ENCODE measurements at places on chromosomes 3 and 15. TPM values are rescaled to one million over a fixed set of nuclear protein-coding genes. Genes with fewer than 3 reads are reported as not detected.

DNA sequence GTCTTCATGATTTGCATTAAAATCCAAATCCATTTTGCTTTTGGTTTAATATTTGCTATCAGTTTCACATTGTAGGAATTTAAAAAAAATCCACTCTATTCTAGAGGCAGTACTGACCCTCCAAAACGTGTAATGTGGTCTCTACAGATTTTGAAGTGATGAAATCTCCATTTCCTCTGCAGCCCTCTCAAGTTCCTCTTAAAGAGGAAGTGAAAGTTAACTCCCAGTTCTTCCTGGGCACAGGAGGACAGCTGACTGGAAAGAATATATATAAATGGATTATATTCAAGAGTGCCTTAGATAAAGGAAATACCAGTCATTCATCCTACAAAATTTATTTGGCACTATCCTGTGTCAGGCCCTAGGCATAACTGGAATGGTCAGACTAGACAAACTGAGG, 83.5 kb upstream of the PLCL2 start:
- no peak for DNase-seq

DNA sequence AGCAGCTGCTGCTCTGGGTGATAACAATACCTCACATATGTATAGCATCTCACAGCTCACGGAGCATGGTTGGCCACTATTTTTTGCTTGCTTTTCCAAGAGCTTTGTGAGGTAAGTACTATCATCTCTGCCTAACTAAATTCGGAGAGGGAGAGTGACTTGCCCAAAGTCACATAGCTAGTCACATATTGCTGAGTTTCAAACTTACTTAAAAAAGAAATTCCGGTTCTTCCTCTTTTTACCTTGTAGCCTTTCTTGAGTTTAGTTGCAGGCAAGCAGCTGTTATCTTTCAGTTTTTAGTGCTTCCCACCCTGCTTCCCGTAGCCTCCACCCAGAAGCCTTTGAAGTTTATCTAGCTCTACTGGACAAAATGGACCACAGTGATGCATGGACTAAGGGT, 309.2 kb downstream of the PDCD6IP start:
- no peak for DNase-seq

- no peak for DNase-seq
Measured at GRCh38 chr15:48298914-48299313, 32.3 kb upstream of the DUT start.

DNA sequence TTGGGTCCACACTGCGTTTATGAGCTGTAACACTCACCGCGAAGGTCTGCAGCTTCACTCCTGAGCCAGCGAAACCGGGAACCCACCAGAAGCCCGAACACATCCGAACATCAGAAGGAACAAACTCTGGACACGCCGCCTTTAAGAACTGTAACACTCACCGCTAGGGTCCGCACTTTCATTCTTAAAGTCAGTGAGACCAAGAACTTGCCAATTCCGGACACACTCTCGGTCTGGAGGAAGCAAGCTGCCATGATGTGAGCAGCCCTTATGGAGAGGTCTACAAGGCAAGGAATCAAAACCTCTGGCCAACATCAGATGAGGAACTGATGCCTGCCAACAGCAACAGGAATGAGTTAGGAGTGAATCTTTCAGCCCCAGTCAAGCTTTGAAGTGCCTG, 62.9 kb downstream of the SLC28A2 start:
- no peak for DNase-seq

GRCh38 chr3:105518806-105519418, 152.2 kb downstream of the ALCAM start:
- DNase-seq = no peak

GRCh38 chr3:157059661-157060060, 100.3 kb downstream of the CCNL1 start:
- no peak for DNase-seq

DNA sequence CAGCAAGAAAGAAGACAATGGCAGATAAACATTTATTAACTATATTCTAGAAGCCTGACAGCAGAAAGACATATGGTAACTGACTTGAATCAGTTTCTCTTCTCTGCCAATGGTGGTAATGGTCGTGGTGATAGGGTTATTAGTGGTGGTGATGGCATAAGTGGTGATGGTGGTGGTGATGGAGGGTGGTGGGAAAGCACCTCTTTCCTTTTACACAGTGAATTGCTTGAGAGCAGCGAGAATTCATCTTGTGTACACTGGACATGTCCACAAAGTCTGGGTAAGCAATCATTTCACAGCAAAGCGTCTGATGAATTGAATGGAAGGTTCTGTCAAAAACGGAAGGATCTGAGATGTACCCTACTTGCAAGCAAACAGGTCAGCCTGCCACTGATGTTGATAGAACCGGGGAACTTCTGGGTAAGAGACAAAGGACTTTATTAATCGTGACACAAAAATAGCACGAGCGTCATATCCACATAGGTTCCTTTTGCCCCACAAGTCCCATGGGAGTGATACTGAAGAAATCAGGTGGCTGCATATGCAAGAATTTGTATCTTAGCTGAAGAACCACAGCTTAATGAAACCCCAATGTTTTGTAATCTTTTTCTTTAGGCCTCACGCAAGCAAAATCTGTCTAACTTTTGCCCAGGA, 23.5 kb upstream of the TBC1D5 start:
- no peak for DNase-seq

DNA sequence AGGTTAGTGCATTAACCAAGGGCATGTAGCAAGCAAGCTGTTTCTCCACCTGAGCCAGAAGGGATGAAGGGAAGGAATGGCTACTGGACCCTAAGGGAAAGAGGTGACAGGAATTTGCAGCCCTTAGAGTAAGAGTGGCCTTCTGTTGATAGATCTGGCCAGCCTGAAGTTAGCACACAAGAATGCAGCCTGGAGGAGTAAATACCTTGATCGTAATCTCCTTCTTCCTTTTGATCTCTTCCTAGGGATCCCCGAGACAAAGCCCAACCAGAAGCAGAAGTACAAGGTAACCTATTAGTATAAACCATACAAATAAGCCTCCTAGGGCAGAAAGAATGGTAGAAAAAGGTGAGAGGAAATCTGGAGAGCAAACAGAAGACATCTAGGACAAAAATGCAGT, 134.6 kb downstream of the ATP8B4 start:
- DNase-seq = no peak

DNA sequence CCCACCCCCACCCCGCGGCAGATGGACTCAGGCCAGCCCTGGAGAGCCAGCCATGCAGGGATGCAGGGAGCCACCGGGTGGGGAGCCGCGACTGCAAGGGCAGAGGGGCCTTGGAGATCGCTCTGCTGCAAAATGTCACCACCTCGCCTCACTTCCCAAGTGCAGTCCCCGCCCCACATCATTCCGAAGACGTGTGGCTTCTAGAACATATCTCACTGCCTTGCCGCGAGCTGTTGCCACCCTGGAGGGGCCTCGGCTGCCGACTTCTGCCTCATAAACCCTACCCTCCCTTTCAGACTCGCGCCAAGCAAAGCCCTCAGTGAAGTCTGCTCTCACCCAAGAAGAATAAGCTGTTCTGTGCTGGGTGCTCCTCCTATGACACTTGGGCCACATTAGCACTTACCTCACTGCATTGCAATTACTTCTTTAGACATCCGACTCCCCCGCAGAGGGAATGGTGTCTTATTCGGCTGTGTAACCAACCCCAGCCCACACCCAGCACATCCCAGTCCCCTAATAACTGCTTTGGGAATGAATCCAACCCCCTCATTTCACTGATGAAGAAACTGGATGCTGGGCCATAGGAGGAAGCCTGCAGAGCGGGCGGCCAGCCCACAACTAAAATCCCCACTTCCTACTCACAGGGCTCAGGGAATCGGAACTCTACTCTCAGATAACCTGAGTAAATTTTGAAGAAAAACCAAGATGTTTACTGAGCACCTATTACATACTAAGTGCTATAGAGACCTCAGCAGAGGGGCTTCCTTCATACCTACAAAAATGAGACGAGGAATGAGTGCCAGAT, 8.6 kb downstream of the TLE3 start:
- no peak for DNase-seq

Gene MEF2A
- 164 TPM for total RNA-seq

Gene FEZF2
- total RNA-seq = not detected

Gene RYR3
- total RNA-seq = 40.1 TPM

Gene PEX11A
- 4.5 TPM for total RNA-seq
